ENCODE measurements at places on chromosomes 4 and X. TPM values are rescaled to one million over a fixed set of nuclear protein-coding genes. Genes with fewer than 3 reads are reported as not detected.

- DNase-seq: no peak
Observed at GRCh38 chr4:147689067-147689466, 5.1 kb upstream of the PRMT9 start.

GRCh38 chr4:156738766-156739165 is 232.8 kb downstream of the PDGFC start:
- DNase-seq: no peak

DNA sequence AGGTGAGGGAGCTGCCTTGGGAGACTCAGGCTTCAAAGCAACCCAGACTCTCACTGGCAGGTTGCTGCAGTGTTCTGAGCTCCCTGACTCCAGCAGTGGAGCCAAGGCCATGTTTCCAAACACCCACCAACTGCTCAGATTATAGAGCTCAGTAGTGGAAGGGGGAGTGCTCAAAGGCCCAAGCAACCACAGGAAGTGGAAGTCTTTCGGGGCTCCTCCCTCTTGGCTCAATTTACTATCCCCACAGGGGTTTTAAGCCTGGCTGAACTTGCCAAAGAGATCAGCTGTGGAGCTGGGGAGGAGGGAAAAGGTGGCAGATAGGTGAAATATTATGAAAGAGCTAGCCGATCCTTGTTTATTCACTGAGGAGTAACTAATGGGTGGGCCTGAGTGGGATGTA is 82.5 kb downstream of the HPRT1 start:
- no peak for DNase-seq

- no peak for DNase-seq
Observed at GRCh38 chrX:46681849-46682248, 77.1 kb downstream of the SLC9A7 start.

DNA sequence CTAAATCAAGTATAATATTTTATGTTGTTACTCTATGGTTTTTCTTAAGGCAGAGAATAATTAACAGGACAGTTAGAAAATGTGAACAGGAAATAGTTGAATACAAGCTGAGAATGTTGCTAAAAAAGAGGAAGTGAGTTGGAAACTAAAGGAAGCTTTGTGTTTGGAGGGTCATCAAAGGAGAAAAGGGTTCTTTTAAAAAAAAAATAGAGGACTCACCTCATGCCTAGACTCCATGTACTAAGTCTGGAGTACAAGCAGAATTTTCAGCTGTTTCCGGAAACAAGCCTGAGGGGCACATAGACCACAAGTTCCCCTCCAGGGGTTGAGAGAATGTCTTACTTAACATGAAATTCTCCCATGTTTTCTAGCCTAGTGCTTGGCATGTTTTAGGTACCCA is 20.1 kb upstream of the MAP7D3 start:
- no peak for DNase-seq

GRCh38 chr4:177482367-177482766 is 40.1 kb upstream of the AGA start:
- no peak for DNase-seq

DNA sequence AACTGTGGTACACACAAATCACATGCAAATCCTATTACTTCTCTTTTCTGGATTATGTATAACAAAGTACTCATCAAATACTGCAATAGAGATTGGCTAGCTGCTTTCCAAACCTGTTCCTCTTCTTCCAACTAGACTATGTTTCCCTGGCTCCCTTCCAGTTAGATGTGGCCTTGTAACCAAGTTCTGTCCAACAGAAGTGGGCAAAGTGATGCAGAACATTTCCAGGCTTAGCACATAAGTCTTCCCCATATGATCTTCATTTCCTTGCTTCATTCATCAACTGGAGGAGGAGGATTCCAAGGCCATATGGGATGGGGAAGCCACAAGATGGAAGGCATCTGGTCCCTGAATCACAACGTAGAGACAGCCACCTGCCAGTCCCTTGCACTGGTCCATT is 8.0 kb downstream of the SLC9A7 start:
- DNase-seq: no peak

DNA sequence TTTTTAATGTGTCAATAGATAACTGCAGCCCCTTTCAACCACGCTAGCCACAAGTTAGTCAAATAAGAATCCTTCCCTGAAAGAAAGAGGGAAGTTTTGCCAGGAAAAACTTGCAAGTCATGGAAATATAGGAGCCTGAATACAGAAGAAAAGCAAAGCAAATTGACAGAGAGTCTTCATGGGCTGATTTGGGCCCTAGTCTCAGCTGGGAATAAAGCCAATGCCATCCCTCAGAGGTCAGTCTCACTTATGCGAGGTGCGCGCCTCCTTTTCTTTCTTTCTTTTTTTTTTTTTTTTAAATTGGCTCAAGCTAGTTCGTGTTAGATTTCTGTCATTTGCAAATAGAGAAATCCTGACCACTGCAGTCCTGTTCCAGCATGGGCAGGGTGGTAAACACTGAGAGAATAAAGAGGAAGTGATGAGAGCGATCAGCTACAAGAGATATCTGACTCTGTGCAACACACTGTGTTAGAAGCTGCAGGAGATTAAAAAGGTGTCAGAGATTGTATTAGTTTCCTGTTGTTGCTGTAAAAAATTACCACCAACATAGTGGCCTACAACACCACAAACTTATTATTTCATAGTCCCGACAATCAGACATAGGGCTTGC is 299.7 kb downstream of the LDB2 start:
- no peak for DNase-seq

GRCh38 chrX:87727620-87728019 is 210.0 kb downstream of the KLHL4 start:
- DNase-seq: no peak

- no peak for DNase-seq
Observed at GRCh38 chrX:56231537-56232090, 542 bp upstream of the KLF8 start.

DNA sequence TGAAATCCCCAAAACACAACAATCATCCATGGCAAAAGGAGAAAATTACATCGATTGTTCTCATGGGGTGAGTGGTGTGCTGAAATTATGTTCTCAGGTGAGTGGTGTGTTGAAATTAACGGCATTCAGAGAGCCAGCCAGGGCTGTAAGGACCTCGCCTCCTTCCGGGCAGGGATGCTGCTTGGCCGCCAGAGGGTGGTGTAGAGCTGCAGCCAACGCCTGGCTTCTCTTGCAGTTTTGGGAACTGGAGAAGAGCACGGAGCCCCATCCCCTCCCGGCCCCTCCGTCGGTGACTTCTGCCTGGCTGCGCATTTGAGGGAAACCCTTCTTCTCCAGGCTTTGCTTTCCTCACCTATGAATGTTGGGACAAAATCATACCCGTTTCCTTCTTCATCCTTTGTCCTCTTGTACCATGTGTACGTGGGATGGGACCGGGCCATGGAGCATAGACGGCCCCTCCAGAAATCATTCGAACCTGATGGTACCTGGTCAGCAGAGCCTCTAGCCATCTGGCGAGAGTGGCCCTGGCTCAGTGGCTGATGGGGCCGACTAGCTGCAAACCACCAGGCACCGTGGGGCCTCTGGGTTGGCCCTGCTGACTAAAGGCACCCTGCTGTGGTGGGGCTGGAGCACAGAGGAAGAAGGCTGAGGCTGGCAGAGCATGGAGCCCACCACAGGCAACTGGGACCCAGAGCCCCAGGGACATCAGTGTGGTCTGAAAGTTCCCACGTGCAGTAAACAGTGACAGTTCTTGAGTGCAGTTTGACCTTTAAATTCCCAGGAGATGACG is 28.4 kb downstream of the TRMT44 start:
- no peak for DNase-seq

GRCh38 chrX:56600141-56600540 is 36.7 kb downstream of the UBQLN2 start:
- no peak for DNase-seq

- no peak for DNase-seq
Observed at GRCh38 chrX:150548684-150549083, 19.7 kb upstream of the MTM1 start.

- DNase-seq: no peak
Observed at GRCh38 chr4:139054791-139055505, 39.4 kb downstream of the NOCT start.

DNA sequence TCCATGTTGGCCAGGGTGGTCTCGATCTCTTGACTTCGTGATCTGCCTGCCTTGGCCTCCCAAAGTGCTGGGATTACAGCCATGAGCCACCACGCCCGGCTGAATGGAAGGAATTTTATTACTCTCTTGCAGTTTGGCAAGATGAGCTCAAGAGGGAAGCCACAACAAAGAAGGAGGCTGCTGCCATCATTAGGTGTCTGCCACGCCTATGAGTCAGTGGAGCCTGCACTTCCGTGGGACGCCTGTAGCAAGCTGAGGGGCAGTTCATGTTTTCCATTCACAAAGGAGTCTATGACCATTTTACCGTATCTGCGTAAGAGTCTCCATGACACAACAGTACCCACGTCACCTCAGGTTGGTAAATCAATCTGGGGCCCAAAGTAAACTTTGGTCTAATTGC is 51.2 kb upstream of the CHRNA9 start:
- DNase-seq: no peak

- DNase-seq: no peak
Observed at GRCh38 chrX:24475480-24475879, 10.4 kb downstream of the PDK3 start.

DNA sequence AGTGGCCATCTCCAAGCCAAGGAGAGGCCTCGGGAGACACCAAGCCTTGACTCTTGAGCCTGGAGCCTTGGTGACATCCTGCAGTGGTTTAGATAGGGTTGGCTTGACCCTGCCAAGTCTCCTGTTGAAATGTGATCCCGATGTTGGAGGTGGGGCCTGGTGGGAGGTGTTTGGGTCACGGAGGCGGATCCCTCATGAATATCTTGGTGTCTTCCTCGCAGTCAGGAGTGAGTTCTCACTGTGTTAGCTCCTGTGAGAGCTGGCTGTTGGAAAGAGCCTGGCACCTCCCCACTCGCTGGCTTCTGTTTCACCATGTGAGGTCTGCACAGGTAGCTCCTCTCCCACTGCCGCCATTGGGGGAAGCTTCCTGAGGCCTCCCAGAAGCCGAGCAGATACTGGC is 38.8 kb downstream of the ADRA2C start:
- no peak for DNase-seq

- no peak for DNase-seq
Observed at GRCh38 chrX:150873616-150874015, 24.9 kb downstream of the CD99L2 start.

DNA sequence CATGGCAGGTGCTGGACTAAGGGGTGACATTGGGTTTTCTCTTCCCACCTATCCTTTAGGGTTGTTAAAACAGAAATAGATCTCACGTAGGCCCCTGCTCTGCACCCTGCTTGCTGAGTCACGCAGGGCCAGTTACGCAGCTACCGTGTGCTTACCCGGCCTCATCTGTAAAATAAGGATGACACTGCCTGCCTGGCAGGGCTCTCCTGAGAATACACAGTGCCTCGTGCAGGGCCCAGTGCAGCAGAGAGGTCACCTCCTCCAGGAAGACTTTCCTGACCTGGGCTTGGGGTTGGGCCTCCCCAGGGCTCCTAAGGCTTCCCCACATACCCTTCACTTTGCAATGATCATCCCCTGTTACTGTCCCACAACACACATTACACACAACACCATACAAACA is 33.6 kb upstream of the JAKMIP1 start:
- no peak for DNase-seq

GRCh38 chr4:2935762-2936743 is 27.2 kb downstream of the NOP14 start:
- no peak for DNase-seq

The SMPX gene
- 0.95 TPM for total RNA-seq

The TMEM47 gene
- total RNA-seq: 23.6 TPM

The FAM47E gene
- 5.4 TPM for total RNA-seq

The SAGE1 gene
- not detected for total RNA-seq

The HTRA3 gene
- total RNA-seq: 0.52 TPM

The EGF gene
- total RNA-seq: 65.1 TPM

The ASB12 gene
- not detected for total RNA-seq
